T follicular helper cell (primary cell): ENCODE measurements at places on chromosomes 6 and 20.

DNA sequence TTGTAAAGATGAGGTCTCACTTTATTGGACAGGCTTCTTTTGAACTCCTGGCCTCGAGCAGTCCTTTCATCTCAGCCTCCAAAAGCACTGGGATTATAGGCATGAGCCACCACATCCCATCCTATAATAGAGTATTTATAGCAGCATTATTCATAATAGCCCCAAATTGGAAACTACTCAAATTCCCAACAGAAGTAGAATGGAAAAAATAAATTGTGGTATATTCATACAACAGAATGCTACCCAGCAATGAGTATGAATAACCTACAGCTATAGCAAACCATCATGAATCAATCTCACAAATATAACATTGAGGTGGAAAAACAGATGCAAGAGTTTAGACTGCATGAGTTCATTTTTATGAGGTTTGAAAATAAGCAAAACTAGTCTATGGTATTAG, 84.8 kb upstream of the BTBD3 start:
- DNase-seq: no peak

- DNase-seq: no peak
Observed at GRCh38 chr20:51352791-51353190, 189.7 kb downstream of the NFATC2 start.

DNA sequence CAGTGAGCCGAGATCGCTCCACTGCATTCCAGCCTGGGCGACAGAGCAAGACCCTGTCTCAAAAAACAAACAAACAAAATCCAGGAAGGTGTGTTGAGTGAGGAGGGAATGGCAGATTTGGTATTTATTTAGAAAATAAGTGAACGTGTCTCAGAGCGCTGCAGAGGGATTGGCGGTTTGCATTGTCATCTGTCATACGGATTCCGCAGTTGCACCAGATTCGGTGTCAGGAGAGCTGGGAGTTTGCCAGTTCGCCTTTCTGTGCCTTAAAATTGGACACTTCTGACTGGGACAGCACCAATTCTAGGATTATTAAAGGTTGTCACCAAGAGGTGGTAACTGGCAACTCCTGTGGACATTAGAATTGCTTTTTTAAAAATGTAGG, 912 bp downstream of the SNRNP48 start:
- no peak for DNase-seq

DNA sequence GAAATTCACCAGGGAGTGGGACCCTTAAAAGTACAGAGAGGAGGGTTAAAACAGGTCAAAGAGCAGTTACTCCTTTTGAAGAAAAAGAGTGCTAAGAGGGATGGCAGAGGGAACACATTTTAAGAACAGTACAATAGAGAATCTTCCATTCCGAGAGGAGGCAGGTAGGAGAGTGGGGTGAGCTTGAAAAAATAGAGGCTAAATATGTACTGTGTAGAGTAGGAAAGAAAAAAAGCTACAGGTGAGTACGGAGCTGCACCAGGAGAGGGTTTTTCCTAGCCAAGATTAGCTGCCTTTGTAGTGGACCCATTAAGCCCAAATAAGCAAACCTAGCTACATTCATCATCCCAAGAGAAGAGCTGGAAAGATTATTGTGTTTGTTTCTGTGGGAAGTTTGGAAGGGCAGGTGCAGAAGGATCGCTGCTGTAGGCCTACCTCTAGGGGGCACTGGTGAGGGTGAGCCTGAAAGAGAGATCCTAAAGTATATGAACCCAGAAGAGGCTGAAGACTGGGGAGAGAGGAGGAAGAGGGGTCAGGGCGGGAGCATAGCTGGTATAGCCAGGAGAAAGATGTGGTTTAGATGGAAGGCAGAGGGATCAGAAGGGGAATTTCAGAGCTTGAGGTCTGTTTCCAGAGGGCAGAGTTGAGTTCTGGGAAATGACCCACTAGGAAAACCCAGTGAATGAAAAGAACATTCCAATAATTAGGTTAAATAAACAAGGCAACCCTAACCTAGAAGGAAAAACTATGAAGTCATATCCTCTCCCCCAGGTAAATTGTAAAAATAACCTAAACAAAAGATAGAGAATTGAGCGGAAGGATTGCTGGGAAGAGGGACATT, 50.2 kb upstream of the HINT3 start:
- DNase-seq: peak; percentile 30

GRCh38 chr6:142846459-142846831, 98.5 kb downstream of the HIVEP2 start:
- DNase-seq: no peak

GRCh38 chr20:62834967-62835730, 18.3 kb downstream of the COL9A3 start:
- no peak for DNase-seq

GRCh38 chr6:61951586-61951985, 334.4 kb downstream of the KHDRBS2 start:
- no peak for DNase-seq

- DNase-seq: no peak
Observed at GRCh38 chr6:21582651-21583050, 10.9 kb upstream of the SOX4 start.

DNA sequence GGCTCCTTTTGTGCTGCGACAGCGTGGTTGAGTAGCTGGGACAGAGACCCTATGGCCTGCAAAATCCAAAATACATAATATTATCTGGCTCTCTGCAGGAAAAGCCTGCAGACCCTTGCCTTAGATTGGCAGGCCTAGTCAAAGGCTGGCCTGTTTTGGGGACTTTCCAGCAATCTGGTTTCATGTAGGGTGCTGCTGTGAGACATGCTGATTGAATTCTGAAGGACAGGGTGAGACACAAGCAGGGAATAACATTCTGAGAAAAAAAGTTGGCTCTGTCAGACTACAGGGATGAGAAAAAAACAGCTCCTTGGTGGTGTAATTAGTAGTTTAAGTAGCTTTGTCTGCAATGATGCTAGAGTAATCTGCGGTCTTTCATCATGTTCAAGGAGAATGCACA, 402.7 kb upstream of the AGPAT4 start:
- no peak for DNase-seq

- DNase-seq: no peak
Observed at GRCh38 chr6:109379711-109380110, 2.6 kb downstream of the CD164 start.

DNA sequence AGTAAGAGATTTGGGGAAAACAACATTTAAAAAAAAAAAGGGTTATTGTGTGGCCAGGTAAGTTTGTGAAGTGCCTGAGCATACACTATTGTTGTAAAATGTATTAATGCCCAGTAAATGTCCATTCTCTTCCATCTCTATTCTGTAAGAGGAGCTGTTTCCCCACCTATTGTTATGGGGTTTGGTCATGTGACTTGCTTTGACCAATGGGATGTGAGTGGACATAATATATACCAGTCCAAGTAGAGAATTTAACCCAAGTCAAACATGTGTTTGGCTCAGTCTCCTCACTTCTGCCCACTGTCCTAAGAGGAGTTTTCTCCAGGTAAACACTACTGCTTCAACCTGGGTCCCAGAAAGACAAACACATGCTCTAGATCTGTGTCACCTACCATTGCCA, 377.1 kb downstream of the FOXA2 start:
- DNase-seq: no peak

GRCh38 chr6:136522636-136523035, 27.6 kb downstream of the MAP7 start:
- DNase-seq: no peak

GRCh38 chr6:88666901-88667300, 296.5 kb downstream of the RNGTT start:
- DNase-seq: no peak

GRCh38 chr6:87257565-87257964, 64.8 kb upstream of the SMIM8 start:
- DNase-seq: no peak

- peak; percentile 82 for DNase-seq
Observed at GRCh38 chr20:38645980-38646858, 44.6 kb downstream of the ARHGAP40 start.

GRCh38 chr6:140370976-140371870, 996.8 kb upstream of the CITED2 start:
- DNase-seq: no peak

DNA sequence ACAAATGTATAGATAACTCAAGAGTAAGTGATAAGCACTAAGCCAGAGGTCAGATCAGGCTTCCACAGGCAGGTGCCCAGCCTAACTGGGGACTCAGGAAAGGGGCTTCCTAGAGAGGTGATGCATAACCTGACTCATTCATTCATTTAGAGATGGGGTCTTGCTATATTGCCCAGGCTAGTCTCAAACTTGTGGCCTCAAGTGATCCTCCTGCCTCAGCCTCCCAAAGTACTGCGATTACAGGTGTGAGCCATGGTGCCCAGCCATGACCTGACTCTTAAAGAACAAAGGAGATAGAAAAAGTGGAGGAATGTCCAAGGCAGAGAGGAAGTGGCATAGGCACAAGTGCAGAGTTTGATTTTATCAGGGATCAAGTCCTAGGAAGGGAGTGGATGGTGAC, 41.9 kb downstream of the GJA10 start:
- no peak for DNase-seq

- no peak for DNase-seq
Observed at GRCh38 chr20:63286781-63287696, 5.9 kb upstream of the COL20A1 start.

DNA sequence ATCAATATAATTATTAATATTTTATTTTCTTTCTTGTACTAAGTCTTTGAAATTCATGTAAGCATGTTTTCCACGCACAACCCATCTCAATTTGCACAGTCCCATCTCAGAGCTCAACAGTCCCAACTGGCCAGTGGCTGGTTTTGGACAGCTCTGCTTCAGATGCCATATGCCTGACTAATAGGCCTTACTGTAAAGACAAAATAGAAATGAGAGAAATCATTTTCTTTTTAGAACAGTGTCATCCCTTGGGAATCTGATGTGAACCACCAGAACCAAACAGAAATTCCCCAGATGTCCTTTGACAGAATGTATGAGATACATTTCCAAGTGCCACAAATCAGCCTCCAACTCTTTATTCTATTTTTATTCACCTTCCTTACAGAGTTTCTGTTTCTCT, 338.9 kb downstream of the ESR1 start:
- no peak for DNase-seq

- no peak for DNase-seq
Observed at GRCh38 chr20:12166053-12166717, 248.5 kb downstream of the BTBD3 start.

DNA sequence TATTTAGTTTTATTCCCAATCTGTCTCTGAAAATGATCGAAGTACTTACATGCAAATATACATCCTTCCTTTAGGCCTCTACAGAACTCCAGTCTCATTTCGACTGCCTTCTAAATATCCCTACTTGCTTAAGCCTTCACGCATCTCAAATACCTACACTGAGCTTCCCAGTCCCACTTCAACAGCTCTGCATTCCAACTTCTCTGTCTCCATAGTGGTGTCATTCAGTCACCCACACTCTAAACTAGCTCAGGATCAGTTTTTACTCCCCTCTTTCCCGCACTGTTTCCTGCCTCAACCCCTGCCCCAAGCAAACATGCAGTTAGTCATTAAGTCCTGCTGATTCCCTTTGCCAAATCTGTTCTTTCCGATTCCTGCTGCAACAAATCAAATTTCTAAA, 91.8 kb upstream of the PREP start:
- no peak for DNase-seq

DNA sequence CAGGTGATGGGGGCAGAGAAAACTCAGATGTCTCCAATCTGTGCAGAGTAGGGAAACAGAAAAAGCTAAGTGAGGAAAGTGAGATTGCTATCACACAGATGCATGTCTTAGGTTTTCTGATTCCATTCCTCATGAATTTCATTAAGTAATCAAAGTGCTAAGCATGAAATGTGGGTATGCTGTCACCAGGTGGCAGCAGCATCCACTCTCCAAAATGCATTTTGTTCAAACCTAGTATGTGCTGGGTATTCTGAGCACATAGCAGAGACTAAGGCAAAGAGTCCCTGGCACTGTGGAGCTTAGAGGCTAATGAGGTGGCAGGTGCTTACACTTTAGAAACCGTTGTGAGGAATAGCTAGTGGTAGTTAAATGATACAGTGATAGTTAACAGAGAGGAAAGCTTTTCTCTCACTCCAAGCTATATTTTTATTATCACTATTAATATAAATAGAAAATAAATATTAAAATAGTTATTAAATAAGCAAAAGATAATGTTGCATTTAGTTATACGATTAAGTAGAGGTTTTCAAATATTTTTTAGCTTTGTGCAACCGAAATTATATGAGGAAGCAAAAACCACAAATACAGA, 179.5 kb downstream of the CDH26 start:
- DNase-seq: no peak

DNA sequence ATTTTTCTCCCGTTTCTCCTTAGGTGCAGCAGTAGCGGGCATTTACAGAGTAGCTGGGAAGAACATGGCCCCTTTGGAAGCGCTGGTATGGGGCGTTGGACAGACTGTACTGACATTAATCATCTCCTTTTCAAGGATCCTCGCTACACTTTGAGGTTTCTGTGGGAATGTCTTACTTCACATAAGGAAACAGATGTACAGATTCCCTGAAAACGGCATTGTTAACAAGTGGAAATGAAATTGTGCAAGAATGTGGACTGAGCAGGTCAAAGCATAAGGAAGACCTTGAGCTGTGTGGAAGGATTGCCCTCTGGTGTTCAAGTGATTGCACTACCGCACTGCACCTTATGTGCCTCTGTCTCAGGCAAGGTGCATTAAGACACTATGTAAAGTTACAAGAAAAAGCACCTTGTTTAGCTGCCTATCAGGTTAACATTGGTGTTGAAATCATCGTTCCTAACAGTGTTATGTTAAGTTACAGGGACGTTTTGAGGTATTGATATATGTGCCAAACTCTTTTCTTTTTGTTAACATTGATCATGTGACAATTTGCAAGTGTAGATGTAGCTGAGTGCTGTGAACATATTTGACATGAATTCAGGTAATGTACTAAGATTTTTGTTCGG, 38.0 kb downstream of the TMEM170B start:
- peak; percentile 17 for DNase-seq

DNA sequence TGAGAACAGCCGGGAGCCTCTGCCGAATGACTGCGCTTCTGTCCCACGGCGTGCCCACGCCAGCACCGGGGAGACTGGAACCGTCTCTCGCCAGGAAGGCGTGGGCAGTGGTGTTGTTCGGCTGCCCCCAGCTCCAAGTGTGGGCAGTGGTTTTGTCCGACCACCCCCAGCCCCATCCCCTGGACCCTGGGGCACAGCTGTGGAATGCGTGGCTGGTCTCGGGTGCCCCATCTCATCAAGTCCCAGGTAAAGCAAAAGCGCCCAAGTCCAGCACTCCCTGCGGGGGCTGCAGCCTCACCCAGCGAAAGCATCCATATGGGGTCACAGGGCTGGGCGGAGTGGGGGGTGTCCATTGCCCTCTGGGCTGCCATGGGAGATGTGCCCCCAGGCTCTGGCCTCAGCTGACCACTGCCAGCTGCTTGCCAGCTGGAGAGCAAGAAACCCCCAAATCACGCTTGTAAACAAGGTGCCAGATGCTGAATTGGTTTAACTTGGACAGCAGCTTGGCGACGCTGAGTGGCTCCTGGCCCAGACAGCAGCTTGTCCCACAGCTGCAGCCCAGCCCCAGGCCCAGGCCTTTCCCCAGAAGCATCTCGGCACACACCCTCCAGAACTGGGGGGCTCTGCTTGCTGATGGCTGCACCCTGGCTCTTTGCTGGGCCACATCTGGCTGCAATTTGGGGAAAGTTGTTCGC, 4.5 kb downstream of the CABLES2 start:
- no peak for DNase-seq

- DNase-seq: no peak
Observed at GRCh38 chr6:2777249-2777648, 12.1 kb downstream of the WRNIP1 start.

GRCh38 chr6:72048080-72048479, 161.7 kb downstream of the RIMS1 start:
- DNase-seq: no peak

- DNase-seq: no peak
Observed at GRCh38 chr6:4320860-4321259, 185.5 kb upstream of the ECI2 start.
